ENCODE measurements at places on chromosomes 11 and 22. TPM values are rescaled to one million over a fixed set of nuclear protein-coding genes. Genes with fewer than 3 reads are reported as not detected.

Gene TUBGCP6
- total RNA-seq, result 14.2 TPM

Gene FAM180B
- total RNA-seq, result not detected

Gene PANX2
- total RNA-seq, result 1.4 TPM

Gene C22orf23
- 0.32 TPM for total RNA-seq

Data from HT1080 (cell line).